SK-N-MC (cell line): ENCODE measurements at places on chromosomes 16 and 17.

DNA sequence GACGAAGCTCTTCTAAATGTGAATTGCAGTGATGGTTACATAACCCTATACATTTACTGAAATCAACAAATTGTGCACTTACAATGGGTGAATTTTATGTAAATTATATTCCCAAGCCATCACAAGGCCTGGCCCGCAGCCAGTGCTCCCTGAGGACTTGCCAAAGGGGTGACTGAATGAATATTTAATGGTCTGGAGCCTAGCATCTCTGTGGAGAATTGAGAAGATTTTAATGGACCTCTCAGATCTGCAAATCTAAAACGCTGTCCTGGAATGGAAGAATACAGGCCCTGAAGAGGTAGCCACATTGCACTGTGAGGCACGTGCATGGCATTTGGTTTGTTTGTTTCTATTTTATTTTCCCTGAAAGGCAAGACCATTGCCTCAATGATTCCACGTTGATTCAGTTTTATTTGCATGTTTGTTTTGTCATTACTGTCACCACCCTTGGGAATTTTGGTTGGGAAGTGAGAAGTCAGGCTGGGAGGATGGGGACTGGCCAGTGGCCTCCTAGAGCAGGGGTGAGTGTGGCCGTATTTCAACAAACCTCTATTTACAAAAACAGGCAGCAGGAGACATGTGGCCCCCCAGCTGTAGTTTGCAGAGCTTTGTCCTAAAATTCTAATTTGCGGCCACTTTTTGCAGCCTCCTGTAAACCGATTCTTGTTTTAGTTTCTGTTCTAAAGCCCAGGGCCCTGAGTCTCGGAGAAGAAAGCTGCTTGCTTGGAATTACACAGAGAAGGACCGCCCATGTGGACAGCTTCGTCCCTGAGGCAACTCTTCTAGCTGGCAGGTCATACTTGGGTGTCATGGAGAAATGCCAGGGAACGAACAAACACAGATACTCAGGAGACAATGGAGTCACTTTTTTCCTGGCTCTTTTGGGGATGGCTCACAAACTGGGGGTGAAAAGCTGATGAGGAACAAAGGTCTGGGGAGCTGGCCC is 40.5 kb upstream of the GCSH start:
- peak; percentile 34 for DNase-seq

DNA sequence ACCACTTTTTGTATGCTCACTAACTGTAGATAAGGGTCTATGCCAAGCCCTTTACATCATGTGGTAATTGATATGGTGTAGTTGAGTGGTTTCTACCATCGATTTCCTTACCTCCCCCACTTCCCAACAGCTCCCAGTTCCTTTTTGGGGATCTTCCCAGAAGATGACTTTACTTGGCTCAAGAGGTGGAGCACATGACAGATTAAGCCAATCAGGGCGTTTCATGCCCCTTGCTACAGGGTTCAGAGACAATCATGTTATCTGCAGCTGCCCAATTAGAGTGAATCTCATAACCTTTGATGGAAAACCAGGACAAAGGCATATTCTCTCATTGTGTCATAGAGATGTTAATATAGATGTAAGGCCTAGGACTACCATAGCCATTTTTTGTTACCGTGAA is 16.2 kb upstream of the BMERB1 start:
- DNase-seq, result no peak

DNA sequence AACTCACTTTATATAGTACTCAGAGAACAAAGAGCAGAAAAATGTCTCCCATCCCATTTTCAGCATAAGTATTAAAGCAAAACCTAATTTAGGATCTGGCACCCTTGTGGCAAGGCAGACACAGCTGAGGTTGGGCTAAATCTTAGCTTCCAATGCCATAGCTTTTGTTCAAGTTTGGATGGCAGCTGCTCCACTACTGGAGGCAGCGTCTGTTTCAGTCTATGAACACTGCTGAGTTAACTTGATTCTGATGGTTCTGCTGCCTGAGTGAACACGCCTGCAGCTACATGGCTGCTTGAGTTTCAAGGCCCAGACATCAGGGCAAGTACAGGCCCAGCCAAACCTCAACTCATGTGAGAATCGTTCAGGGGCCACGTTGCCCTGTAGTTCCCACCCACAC is 178.2 kb upstream of the RPH3AL start:
- DNase-seq, result no peak

GRCh38 chr16:76862901-76863300 is 328.1 kb upstream of the MON1B start:
- DNase-seq, result no peak

- no peak for DNase-seq
These were observed 7.7 kb upstream of the ITPRIPL2 start for GRCh38 chr16:19105891-19106624.

DNA sequence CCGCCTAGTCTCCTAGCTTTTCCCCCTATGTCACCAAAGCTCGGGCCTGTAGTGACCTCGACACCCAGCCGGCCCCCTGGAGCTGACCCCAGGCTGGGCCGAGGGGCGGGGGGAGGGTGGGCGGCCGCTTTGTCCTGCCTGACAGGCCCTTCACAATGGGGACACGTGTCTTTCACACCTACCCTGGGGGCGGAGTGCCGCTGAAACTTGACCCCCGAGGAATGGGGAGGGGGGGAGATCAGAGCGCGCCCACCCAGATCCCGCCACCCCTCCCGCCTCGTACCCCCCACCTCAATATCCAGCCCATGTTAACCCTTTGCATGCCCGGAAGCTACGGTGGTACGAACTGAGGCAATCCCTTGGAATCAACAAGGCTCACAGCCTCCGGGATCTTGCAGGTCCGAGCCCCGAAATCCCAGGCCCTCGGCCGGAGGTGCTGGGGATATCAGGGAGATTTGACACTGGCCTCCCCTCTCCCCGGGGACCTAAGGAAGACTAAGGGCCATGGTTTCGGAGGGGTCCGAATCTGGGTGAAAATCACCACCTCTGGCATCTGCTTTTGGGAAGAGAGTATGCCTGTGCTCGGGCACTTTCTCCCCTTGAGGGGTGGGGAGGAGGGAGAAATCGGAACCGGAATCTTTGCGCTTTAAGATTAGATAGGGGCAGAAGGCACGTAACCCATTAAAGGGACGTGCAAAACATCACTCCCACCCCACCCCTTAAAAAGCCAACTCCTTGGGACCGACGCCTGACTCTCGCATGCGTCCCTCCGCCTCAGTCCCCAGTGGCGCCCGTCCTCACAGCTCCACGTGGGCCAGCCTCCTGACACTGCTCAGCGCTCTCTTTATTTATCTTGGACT is 2.6 kb downstream of the NOG start:
- no peak for DNase-seq

DNA sequence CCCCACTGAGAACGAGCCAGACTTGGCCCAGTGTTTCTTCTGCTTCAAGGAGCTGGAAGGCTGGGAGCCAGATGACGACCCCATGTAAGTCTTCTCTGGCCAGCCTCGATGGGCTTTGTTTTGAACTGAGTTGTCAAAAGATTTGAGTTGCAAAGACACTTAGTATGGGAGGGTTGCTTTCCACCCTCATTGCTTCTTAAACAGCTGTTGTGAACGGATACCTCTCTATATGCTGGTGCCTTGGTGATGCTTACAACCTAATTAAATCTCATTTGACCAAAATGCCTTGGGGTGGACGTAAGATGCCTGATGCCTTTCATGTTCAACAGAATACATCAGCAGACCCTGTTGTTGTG is 631 bp downstream of the BIRC5 start:
- DNase-seq, result no peak

DNA sequence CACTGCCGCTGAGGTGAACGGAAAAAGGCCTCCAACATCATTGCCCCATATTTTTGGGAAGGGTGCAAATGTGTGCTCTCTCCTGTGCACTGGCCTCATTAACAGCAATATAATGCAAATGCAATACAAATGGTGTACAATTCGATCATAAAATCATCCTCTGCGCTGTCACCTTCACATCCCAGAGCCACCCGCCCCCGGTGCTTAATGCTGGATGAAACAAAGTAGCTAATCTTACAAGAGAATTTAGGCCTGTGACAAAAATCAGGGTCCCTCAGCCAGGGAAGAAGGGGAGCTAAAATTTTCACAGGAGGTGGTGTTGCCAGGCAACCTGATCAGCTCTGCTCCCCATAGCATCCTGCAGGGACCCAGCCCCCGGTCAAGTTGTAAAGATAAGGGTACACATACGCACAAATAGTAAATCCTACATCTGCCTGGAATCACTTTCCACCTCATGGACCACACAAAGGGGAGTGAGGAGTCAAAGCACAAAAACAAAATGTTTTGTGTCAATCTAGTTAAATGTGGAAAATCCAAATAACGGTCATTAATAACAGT is 3.0 kb downstream of the TBC1D16 start:
- no peak for DNase-seq

DNA sequence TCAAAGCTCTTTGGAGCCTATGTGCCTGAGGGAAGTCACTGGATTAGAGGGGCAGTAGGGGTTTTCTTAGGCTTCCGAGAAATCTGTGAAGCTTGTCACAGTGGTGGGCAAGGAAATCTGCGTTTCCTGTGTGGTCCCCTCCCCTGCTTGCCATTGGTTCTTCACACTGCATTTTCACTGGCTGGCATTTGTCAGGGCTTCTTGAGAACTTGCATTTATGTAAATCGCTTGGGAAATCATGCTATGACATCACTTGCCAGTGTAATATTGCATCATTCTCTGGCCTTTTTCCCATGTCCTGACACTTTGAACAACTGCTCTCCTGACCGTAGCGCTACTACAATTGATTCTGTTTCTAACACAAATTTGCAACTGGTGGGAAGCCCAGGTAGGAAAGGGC is 1.8 kb downstream of the CACNG3 start:
- peak; percentile 73 for DNase-seq

DNA sequence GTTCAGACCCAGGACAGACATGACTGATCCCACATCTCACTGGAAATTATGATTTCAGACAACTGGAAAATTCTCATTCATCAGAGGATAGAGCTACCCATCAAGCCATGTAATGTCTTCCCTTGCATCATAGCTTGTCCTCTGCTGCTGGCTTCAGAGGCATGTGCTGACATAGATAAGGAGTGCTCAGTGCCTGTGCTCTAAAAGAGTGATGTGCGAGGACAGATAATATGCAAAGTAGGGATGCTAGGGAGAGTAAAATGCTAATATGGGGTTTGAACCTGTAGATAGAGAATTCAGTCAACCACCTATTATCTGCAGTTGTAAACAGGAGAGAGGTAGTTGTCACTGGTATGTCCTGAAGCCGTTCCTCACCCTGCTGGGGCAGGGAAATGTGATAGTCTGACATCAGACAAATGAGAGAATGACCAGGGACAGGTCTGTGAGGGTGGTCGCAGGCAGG is 349.7 kb upstream of the CCL2 start:
- no peak for DNase-seq

GRCh38 chr16:55539049-55539448 is 27.4 kb upstream of the CAPNS2 start:
- no peak for DNase-seq

GRCh38 chr16:31473264-31473984 is 1.5 kb downstream of the TGFB1I1 start:
- DNase-seq, result no peak

DNA sequence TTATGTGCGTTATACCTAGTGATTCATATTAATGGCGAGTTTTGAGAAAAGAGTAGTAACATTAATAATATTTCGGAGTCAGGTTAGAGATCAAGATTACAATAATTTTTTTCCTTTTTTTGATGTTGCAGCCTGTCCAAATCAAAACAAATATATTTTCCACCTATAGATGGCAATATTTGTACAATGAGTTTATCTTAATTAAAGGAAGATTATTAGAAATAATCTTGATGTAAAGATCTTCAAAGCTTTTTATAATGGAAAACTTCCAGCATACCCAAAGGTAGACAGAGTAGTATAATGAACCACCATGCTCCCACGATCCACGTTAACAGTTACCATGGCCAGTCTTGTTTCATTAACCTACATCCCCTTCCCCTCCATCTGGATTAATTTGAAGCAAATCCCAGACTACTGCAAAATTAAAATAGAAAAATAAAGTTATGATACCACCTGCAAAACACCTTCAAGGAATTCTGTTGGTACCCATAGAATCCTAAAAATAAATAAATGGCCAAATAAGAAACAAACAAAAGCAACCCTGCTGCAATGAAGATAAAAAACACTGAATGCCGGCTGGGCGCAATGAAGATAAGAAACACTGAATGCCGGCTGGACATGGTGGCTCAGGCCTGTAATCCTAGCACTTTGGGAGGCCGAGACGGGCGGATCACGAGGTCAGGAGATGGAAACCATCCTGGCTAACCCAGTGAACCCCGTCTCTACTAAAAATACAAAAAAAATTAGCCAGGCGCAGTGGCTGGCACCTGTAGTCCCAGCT is 46.5 kb upstream of the GINS3 start:
- no peak for DNase-seq

DNA sequence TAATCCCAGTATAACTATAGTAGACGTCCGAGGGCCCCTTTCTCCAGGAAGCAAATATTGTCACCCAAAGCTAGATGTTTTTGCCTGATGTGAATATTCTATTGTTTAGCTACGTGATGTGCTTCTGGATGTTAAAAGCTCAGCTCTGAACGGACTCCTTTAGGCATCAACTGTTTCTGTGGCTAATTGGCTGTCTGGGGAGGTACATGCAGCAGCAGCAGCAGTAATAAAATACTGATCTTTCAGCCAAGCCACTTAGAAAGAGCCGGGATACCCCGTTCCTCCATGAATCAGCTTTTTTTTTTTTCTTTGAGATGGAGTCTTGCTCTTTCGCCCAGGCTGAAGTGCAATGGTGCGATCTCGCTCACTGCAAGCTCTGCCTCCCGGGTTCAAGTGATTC is 43.0 kb downstream of the TRARG1 start:
- no peak for DNase-seq

GRCh38 chr16:58937661-58938060 is 203.5 kb upstream of the GOT2 start:
- DNase-seq, result no peak

DNA sequence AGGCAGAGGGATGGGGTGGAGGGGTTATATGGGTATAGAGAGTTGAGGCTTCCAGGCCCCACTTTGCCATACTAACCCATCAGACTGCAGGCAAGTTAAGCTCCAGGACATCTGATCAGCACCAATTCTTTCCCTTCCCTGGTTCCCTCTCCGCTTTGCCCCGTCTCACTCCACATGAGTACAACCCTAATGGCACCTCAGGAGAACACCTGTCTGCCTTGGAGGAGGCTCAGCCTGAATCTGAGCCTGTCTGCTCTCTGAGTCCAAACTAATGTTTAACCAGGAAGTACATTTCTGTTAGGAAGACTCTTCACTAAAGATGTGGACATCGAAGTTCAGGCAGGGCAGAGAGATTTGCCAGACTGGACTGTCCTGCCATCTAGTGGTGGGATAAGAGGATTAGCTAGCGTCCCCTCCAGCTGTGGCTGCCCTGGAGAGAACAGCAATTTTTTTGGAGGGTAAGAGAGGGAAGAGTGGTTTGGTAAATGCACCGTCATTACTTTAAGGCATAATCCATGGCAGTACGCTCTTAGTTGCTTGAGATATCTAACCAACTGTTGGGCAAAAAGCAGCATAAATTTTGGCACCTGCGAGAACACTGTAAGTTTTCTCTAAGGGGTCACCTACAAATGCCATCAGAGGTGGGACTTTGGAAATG is 29.2 kb upstream of the LRRC75A start:
- DNase-seq, result peak; percentile 30
